ENCODE measurements at places on chromosomes 6 and 20.

- DNase-seq, result no peak
Measured at GRCh38 chr20:24755411-24755922, 193.6 kb upstream of the CST7 start.

GRCh38 chr6:125107896-125108295, 45.7 kb upstream of the TPD52L1 start:
- DNase-seq, result no peak

GRCh38 chr20:36569847-36570429, 3.5 kb upstream of the TGIF2 start:
- no peak for DNase-seq

- DNase-seq, result no peak
Measured at GRCh38 chr6:75579951-75580350, 21.7 kb upstream of the SENP6 start.

Measured in muscle of arm (tissue), 14 donors.